B cell (primary cell): ENCODE measurements at places on chromosomes 3 and 15. TPM values are rescaled to one million over a fixed set of nuclear protein-coding genes. Genes with fewer than 3 reads are reported as not detected.

Gene NOX5
- total RNA-seq = 0.05 TPM in 1 of 2 replicates, not detected in the other

Gene ILDR1
- 1.6 and 1.9 TPM in 2 replicates for total RNA-seq

Gene PLXNB1
- total RNA-seq = 3.9 and 5.0 TPM in 2 replicates

Gene RASL12
- total RNA-seq = not detected in 2 replicates

Gene PLAAT1
- not detected in 2 replicates for total RNA-seq

Gene CA12
- not detected in 2 replicates for total RNA-seq

Gene CCR8
- not detected in 2 replicates for total RNA-seq

Gene BLOC1S6
- total RNA-seq = 51.3 and 60.8 TPM in 2 replicates

Gene PLSCR5
- total RNA-seq = not detected in 2 replicates

DNA sequence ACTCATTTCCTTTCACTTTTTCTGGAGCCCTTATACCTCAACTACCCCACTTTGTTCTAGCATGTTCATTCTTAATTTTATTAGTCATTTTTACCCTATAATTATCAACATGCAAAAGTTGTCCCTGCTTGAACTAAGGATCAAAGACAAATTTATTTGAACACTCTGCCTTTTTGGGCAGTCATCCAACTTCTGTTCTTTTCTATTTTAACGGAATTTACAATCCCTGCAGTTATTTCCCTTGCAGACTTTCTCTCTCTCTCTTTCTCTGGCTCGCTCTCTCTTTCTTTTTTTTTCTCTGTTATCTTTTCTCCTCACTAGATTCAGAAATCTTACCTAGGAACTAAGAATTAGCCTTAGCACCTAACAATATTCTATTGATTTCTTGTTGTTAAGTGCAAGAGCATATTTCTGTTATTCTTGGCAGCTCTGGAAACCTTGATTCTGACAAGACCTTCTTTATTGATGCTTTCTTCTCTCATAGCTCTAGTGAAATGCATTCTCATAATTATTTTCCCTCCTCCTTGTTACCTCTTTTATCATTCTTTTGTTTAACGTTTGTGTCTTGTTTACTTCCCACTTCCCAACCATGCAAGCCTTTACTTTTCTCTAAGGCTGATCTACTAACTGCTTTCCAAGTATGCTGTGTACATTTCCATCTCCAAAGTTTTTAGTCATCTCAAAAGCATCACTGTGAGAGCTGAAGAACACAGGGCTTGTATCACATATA, 951.6 kb downstream of the DIPK2A start:
- no peak for DNase-seq

DNA sequence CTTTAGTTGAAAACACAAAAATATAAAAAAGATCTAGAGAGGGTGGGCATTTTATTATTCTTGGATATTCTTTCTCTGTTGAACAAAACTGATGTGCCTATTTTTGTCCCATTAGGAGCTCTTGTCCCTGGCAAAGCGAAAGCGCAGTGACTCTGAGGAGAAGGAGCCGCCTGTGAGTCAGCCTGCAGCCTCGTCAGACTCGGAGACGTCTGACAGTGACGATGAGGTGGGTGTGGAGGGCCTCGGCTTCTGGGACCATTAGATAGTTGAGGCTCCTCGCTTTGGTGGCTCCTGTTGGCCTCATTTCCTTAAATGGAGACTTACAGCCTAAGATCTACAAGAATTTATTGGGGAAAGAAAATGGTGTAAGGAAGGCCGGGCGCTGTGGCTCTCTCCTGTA, 21.3 kb downstream of the RTF1 start:
- no peak for DNase-seq

GRCh38 chr3:70919091-70919490, 606.7 kb upstream of the MDFIC2 start:
- no peak for DNase-seq

DNA sequence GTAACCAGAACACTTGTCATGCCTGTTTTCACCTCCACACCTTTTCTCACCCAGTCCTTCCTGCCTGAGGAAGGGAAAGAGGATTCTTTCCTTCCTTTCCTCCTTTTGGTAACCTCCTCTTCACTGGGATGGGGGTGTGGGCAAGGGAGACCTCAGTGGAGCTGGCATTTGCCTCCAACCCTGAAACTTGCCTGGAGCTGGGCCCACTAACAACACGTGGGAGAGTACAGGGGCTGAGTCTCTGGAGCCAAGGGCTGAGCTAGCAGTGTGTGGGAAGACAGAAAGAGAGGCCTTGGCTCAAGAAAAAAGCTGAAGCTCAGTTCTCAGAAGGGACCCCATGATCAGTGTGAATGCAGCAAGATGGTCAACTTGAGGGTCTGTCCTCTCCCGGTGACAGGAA, 86.6 kb upstream of the SLC6A11 start:
- DNase-seq = no peak

GRCh38 chr15:56794165-56794552, 60.9 kb upstream of the ZNF280D start:
- DNase-seq = no peak

DNA sequence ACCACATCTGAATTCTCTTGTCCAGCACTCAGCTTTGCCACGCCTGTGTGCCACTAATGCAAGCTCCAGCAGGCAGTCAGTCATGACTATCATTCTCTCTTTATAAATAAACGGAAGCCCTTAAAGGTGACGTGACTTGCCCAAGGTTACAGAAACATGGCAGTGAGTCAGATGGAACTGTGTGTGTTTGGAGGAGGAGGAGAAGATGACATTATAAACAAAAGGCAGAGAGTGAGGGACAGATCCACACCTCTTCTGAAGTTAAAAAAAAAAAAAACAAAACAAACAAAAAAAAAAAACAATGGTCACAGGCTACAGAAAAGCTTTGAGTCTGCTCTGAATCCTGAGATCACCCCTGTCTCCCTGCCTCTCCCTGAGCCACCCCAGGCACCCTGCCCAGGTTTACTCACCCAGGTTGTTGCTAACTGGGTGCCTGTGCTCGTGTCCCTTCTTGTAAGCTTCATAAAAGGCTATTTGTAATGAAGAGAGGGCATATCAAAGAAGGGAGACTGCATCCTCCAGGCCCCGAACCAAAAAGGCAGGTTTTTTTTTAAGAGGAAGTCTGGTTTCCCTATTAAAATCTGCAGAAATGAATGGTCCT, 119.7 kb upstream of the PHLDB2 start:
- DNase-seq = no peak

GRCh38 chr15:89615135-89615534, 39.9 kb downstream of the TICRR start:
- no peak for DNase-seq

DNA sequence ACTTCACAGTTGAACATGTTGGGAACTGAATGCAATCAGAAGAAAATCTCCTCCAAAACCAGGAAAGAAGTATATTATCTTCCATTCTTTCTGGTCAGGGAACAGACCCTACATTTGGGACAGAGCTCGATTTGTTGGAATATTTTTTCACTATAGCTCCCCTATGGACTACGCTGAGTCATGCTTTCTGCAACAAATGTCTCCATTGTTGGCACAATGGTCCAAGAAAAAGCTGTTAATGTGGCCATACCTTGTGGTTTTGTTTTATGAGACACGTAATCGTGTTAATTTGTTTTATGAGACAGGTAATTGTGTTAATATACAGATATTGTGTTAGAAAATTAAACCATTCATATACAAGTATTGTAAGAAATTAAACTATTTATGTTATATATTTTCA, 101.4 kb downstream of the TGFBR2 start:
- DNase-seq = no peak

GRCh38 chr3:31421314-31422048, 111.2 kb upstream of the STT3B start:
- no peak for DNase-seq

- no peak for DNase-seq
Observed at GRCh38 chr3:1942781-1943180, 155.9 kb upstream of the CNTN4 start.

DNA sequence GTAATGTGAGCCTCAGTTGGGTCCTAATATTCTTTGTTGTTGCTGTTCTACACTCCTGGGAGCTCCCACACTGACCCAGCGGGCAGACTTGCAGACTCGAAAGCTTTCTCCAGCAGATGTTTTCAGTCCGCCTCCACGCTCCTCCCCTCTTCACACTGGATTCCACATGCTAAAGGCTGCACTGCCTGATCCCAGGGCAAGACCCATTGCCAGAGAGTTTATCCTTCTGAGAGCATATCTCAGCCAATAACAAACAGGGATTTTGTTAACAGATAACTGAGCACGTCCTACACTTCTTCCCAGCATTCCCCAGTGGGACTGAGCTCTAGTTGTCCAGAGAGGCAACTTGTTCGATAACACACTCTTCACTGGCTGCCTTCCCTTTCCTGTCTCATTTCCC, 8.0 kb upstream of the COL6A6 start:
- no peak for DNase-seq

- no peak for DNase-seq
Observed at GRCh38 chr3:32626631-32627030, 56.0 kb upstream of the DYNC1LI1 start.

DNA sequence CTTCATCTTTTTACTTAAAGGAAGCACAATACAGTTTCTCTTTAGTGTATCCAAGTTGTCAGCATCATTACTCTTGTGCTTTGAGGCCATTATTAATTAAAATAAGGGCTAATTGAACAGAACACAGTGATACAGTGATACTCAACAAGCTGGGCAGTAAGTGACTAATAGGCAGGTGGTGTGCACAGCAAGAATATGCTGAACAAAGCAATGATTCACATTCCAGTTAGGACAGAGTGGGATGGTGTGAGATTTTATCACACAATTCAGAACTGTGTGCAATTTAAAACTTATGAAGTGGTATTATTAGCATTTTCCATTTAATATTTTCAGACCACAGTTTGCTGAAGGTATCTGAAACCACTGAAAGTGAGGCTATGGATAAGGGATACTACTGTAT, 116.9 kb downstream of the PLOD2 start:
- no peak for DNase-seq

DNA sequence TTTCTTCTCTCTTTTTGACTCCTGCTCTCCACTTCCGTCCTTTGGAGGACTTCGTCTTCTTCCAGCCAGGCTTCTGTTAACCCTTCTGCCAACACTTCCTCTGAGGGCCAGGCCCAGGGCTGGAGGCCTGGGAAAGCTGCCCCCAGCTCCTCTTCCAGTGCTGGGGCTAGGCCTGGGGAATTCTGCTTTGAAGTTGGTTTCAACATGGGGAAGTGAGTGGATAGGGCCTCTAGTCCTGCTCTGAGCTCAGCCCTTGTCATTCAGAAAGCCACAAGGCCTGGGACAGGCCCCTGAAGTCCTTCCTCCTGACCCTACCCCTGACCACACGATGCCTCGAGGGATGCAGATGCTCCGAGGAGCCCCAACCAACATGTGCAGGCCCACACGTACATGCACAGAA, 53.9 kb upstream of the HERC1 start:
- no peak for DNase-seq

DNA sequence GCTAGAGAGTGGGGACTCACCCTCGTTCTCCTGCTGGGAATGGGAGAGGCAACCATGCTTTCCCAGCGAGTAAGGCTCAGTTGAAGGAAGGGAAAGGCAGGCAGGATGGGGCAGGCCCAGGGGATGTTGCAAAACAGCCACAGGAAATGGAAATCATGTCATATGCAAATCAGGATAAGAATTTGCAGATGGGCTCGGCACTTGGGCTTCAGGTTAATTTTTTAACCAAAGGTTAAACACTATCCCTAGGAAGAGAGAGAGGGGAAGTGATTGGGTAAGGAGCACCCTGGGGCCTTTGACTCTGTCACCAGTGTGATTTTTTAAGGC, 14.6 kb upstream of the PLA2G4E start:
- DNase-seq = peak; percentile 37

GRCh38 chr3:155219106-155219505, 74.4 kb downstream of the STRIT1 start:
- DNase-seq = no peak

DNA sequence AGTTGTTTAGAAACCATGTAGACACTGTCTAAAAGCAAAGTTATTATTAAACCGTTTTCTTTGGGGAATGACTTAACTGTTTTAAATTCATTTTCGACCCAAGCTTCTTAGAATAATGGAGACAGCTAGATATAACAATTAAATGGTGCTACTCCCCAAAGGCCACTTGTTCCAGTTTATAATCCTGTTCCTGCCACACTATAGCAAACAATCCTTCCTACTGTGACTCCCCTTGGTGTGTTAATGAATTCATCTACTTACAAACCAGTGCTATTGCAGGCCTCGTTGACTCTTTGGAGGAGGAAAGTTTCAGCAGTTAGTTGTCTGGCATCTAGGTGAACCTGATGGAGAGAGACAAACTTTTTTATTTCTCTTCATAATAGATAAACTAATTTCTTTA, 25.2 kb upstream of the CLSTN2 start:
- DNase-seq = no peak

DNA sequence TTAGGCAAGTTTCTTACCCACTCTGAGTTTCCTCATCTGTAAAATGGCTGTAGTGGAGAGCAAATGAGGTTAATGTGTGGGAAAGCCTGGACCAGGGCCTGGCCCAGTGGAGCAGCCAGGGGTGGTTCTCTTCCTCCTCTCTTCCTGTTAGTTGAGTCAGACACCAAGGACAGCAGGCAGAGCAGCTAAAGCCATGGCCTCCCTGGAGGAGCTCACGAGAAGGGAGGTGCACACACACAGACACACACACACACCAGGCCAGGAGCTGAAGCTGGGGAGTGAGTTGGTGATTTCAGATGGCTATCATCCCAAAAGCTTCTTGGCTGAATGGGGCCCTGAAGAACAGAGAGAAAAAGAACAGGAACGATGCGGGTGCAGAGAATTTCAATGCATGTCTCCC, 33.2 kb upstream of the TSPAN3 start:
- DNase-seq = no peak

- DNase-seq = no peak
Observed at GRCh38 chr3:175355801-175356335, 496.7 kb downstream of the NAALADL2 start.

DNA sequence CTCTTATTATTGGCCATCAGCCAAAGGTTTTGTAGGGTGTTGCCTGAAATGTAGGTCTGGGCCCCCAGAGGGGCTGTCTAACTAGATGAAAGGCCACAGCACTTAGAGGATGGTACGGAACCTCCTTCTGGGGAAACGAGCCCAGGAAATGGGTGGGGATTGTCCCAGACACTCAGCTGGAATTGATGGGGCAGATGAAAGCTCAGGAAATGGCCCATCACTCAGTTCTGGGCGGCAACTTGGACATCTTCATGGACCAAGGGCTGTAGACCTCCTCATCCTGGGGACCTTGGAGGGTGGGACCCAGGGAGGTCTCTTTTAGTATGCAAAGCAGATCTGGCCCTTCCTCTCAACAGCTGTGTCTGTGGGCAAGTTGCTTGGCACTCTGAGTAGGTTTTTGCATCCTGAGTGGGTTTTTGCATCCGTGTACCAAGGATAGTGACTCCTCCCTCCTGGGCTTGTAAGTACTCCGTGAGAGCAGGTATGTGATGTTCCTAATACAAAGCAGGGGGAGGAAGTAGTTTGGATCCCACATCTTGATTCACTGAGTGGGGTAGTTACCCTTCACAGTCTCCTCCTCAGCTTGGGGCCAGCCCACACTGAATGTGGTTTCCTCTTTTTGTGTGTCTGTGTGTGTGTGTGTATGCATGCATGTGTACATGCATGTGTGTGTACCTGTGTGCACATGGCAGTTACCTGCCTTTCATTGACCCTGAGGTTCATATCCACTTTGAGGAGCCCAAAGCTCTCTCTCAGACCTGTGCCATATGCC, 292.0 kb downstream of the RPLP1 start:
- DNase-seq = no peak

DNA sequence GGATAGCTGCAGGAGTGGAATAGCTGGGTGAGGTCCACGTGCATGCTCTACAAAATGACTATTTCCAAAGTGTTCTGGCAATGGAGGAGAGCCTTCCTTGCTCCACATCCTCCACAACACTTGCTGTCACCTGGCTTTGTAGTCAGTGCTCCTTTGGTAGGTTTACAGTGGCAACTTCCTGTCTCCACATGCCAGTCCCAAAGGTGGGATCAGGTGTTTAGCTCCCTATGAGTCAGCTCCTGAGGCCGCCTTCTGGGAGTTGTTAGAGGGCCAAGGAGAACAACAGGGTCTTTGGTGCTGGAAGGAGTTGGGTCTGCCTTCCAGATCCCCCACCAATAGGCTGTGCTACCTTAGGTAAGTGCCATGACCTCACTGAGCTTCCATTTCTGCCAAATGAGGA, 15.3 kb upstream of the LIMD1 start:
- DNase-seq = no peak
